ENCODE measurements at places on chromosomes 12 and 14. TPM values are rescaled to one million over a fixed set of nuclear protein-coding genes. Genes with fewer than 3 reads are reported as not detected.

Gene BATF
- total RNA-seq = not detected

DNA sequence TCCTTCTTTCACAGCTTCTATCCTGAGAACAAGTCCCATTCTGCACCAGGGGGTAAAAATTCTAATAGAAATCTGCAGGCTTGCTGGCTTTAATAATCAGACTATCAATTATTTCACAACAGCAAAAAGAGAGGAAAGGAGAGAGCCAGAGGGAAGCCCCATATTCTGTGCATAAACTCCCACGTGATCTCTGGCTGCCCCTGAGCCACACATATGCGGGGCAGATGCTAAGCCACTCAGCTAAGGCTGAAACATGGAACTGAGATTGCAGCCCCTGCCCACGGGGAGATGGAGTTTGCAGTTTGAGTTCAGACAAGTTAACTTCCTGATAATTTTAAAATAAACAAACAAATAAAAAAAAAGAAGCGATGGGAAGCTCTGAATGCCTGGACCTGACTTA is 254.4 kb upstream of the CCDC196 start:
- no peak overlapping the region for H3K4me3 ChIP-seq
- H3K36me3 ChIP-seq = no peaks in the 10 kb centered on the region
- H3K27me3 ChIP-seq = 0 out of 2 replicates have a peak, but pooled peaks cover 6% of the 10 kb centered on the region
- peaks cover 8% of the 10 kb centered on the region for H3K4me1 ChIP-seq

DNA sequence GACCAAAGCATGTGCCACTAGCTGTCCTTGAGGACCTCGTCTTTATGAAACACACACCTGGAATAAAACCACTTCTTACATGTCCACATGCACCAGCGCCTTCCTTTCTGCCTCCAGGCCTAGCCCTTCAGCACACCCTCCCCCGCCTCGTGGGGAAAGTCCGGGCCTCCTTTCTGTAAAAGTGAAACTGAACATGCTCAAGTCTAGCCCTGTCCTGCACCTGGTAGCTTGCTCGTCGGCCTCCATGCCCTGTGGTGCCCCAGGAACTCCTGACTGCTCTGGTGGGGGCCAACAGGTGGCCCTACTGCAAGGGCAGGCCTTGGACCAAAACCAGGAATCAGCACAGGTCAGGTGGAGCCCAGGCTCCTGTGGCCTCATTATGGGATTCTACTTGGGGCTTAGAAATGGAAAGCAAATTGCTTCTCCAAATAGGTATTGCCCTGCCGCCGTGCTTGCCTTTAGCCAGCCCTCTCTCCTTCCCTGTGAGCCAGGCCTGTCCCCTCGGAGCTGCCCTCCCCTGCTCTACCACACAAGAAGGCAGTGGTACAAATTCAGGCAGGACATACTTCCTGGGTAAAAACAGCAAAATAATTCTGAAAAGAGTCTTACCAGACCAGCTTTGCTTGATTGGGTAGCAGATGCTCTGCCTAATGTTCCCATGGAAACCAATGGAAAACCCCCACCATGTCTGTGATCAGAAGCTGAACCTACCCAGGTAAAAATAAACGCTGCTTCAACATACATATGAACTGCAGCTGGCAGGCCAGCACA is 43.5 kb downstream of the ERH start:
- H3K4me1 ChIP-seq = no peaks in the 10 kb centered on the region
- H3K4me3 ChIP-seq = no peak overlapping the region
- no peak for DNase-seq
- H3K27me3 ChIP-seq = no peaks in the 10 kb centered on the region
- H3K36me3 ChIP-seq = no peaks in the 10 kb centered on the region

- no peak overlapping the region for H3K27ac ChIP-seq
- no peaks in the 10 kb centered on the region for H3K36me3 ChIP-seq
- no peak for DNase-seq
- no peaks in the 10 kb centered on the region for H3K27me3 ChIP-seq
- H3K4me1 ChIP-seq = no peaks in the 10 kb centered on the region
- no peak overlapping the region for H3K4me3 ChIP-seq
Measured at GRCh38 chr14:102255401-102256190, 49.4 kb downstream of the MOK start.

DNA sequence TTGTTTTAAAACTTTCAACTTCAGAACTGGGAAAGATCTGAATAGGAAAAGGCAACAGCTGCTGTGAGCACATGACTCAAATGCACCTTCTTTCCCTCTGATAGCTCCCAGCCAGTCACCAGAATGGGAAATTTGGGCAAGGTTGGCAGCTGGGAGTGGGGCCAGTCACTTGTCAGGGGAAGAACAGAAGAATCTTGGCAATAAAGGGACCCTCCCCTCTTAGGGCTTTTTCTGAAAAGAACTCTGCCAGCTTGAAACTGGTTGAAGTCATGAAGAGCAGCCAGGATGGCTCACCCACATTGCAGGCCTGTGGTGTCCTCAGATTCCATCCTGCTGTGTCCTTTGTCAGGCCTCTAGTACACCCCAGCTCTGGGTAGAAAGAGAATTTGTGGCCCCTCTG is 10.3 kb upstream of the RIC8B start:
- H3K4me1 ChIP-seq = peaks cover 31% of the 10 kb centered on the region
- H3K36me3 ChIP-seq = no peaks in the 10 kb centered on the region
- H3K27me3 ChIP-seq = no peaks in the 10 kb centered on the region
- H3K27ac ChIP-seq = no peak overlapping the region
- no peak for DNase-seq

DNA sequence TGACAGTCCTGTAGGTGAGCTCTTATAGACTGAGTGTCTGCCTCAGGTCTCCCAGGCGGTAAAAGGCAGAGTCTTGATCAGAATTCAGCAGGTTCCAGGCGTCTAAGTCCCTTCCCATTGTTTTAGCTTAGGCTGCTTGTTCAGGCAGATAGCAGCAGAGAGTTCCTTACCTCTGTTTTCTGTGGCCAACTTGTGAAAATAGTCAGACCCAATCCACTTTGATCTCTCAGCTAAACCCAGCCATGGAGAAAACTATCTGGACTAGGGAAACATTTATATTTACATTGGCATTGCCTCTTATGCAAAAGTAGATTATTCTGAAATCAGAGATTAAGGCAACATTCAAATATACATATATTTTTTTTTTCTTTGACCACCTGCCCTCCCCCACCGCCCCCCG is 21.4 kb downstream of the CCDC62 start:
- H3K4me3 ChIP-seq = no peak overlapping the region
- no peaks in the 10 kb centered on the region for H3K36me3 ChIP-seq
- H3K27me3 ChIP-seq = no peaks in the 10 kb centered on the region
- no peak for DNase-seq
- no peak overlapping the region for H3K27ac ChIP-seq
- 0 out of 2 replicates have a peak, but pooled peaks cover 1% of the 10 kb centered on the region for H3K4me1 ChIP-seq
